ENCODE measurements at places on chromosomes 12 and 14.

DNA sequence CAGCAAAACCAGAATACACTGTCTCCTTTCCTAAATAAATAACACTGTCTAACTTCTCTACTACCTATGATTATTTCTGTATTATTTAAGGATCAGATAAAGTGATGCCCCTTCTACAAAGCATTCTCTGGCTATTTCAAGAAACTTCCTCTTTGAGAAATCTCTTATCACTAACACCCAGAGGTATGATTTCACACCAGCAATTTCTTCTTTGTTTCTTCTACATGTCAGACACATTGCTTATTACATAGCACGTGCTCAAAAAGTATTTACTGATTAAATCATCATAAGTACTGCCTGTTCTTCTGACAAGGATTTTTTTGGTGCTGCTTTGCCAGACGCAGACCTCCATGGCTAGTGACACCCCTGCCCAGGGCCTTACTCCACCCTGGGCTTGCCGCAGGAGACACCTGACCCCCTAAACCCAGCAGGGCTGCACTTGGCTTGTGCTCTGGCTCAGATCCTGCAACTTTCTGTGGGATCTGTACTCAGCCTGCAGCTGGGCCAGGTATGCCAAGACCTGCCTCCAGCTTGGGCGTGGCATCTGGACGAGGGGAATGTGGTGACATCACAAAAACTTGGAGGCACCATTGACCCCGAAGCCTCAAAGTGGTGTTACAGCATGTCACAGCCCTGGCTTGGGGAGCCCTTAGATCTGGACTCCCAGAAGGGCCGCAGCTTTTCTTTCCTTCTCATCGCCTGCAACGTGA is 15.4 kb upstream of the HIGD1C start:
- DNase-seq = no peak

DNA sequence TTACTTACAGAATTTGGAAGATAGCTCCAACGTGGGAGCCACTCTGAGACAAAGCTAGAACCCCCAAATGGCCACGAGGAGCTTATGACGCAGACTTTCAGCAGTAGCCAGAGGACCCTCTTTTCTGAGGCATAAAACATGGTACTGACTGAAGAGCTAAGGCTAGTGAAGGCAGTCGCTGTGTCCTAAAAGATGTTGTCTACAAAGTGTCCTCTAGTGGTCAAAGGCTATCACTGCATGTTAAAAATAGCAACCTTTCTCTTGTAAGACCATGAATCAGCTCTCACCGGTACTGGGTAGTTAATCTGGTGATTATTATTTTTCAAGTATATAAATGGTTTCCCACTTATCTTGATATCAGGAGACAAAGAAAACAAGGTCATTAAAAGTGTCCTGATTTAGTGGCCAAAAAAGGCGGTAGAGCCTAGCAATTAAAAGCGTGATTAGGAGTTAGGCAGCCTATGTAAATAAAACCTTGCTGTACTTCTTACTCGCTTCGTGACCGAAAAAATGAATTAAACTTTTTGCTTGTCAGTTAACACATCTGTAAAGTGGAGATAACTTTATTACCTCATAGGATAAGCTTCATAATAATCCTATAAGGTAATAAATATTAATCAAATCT is 47.0 kb upstream of the LGR5 start:
- DNase-seq = peak; percentile 5

DNA sequence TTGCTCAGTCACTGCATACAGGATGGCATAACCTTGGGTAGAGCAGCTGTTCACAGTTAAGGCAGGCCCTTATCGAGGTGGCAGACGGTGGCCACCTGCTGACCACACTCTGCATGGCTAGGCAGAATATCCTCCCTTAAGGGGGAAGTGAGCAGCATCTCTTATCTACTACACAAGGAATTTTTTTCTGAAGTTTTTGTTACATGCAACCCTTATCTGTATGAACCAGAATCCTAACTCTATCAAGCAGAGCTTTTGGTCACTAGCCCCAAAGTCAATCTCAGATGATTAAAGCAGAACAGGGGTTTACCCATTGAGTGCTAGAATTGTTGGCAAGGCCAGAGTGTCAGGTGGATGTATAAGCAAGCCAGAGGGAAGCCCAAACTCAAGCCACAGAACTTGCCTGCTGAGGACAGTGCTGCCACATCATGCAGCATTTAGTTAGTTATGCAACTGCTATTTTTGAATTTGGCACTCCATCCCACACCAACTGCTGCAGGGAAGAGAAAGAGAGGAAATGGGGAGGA is 192.8 kb downstream of the TBX5 start:
- peak; percentile 39 for DNase-seq

- DNase-seq = no peak
Measured at GRCh38 chr14:104331871-104332605, 193.7 kb downstream of the KIF26A start.

DNA sequence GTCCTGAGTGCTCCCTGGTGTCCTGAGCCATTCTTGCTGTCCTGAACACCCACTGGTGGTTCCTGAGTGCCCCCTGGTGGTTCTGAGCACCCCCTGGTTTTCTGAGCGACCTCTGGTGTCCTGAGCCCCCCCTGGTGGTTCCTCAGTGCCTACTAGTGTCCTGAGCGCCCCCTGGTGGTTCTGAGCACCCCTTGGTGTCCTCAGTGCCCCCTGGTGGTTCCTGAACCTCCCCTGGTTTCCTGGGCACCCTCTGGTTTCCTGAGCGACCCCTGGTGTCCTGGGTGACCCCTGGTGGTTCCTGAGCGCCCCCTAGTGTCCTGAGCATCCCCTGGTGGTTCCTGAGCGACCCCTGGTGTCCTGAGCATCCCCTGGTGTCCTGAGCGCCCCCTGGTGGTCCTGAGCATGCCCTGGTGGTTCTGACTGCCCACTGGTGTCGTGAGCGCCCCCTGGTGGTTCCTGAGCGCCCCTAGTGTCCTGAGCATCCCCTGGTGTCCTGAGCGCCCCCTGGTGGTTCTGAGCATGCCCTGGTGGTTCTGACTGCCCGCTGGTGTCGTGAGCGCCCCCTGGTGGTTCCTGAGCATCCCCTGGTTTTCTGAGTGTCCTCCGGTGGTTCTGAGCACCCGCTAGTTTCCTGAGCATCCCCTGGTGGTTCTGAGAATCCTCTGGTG is 473.1 kb downstream of the TMEM121 start:
- peak; percentile 55 for DNase-seq

- DNase-seq = no peak
Measured at GRCh38 chr12:19277711-19278110, 148.2 kb downstream of the PLEKHA5 start.

- no peak for DNase-seq
Measured at GRCh38 chr12:19030603-19031002, 98.9 kb upstream of the PLEKHA5 start.

- DNase-seq = no peak
Measured at GRCh38 chr12:132070298-132070697, 73.8 kb downstream of the DDX51 start.

DNA sequence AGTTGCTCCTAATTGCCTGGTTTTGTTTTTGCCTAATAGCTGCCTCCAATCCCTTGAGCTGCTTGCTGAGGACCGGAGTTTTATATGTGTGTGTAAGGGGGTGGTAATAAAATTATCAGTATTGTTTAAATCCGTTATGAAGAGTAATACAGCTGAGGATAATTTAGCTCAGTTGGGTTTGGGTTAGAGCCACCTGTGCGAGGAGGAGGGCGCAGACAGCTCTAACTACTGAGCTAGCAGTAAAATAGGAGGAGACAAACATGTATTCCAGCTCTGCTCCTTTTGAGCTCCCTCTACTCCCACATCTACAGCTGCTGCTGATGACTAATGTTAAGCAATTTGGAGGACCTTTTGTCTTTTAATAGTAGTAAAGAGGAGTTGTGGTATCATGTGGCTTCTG is 61.5 kb downstream of the SPATS2 start:
- DNase-seq = no peak

GRCh38 chr14:69038455-69039287 is 59.6 kb upstream of the ACTN1 start:
- DNase-seq = peak; percentile 42

DNA sequence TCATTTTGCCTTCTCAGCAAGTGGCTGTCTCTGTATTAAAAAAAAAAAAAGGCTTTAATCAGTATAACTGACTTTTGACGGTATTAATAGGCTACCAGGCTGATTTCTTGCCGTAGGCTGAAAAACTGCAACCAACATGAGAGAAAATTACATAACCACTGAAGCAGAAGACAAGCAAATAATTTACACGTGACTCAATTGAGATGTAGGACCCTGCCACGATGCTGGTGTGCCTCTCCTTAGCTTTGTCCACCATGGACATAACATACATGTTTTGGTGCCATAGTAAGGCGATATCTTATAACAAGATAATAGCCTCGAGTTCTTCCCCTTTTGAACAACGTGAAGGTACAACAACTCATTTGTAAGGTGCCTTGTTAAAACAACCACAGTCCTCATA is 88.7 kb upstream of the GRIP1 start:
- DNase-seq = no peak

DNA sequence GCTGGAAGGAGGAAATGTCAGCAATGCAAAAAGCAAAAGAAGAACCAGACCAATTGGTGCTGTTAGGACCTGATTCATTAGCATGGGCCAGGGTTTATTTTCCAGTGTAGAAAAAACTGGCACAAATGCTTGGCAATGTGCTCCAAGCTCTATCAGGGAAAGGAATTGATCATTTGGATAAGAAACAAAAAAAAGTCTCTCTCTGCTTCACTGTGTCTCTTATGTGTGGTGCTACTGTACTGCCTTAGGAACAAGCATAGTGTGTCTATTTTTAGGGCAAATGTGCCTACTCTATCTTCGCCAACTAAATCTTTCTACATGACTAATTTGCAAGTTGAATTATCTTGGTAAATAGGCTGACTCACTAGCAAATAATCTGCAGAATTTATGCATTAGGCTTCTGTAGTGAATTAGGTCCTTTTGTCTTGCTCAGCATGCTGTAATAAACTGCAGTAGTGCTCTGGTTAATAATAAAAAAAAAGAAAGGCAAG is 236.7 kb downstream of the MDGA2 start:
- no peak for DNase-seq

GRCh38 chr14:69300601-69301221 is 40.8 kb downstream of the GALNT16 start:
- DNase-seq = no peak

DNA sequence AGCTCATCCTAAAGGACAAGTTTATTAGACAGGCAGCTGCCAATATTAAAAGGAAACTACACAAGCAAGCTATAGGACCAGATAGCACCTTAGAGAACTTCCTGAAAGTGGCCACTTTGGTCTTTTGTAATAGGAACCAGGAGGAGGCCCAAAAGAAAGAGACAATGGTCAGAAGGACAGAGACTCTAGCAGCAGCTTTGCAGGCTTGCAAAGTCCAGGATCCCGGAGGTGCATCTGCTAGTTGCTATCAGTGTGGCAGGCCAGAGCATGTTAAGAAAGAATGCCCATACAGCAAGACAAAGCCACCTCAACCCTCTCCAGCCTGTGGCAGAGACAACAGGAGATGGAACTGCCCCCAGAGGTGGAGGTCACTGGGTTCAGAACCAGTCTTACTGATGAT is 23.4 kb downstream of the APOBEC1 start:
- no peak for DNase-seq

GRCh38 chr14:104894331-104895206 is 29.5 kb downstream of the CEP170B start:
- peak; percentile 19 for DNase-seq

DNA sequence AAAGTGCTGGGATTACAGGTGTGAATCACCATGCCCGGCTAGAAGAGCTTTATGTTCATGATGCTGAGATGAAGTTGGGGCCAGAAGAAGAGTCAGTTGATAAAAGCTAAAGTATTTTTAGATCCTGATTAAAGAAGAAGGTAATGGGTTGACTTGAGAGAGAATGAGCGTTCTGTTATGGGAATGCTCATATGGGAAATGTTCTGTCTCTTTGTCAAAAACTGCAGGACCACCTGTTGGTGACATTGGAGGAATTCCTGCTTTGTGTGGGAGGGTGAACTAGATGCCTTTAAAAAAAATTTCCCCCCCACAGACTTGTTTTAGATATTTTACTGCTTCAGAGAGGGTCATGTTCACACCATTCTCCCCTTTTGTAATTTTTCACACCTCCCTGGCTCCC is 6.7 kb downstream of the WDR20 start:
- no peak for DNase-seq

GRCh38 chr12:43306066-43306465 is 245.9 kb downstream of the ADAMTS20 start:
- DNase-seq = no peak

DNA sequence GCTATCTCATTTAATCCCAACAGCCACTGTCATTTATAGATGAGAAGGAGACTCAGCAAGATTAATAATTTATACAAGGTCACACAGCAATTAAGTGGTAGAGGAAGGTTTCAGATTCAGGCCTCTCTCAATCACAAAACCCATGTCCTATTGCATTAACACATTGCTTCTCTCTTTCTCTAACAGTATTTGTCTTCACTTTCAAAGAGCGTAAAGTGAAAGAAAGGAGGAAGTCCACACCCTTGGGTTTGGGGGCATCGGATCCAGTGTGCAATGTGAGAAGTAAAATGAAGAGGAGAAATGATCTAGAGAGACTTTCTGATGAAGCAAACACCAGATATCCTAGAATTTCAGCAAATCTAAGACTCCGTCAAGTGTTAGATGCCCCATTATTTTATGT is 7.0 kb upstream of the VRK1 start:
- no peak for DNase-seq

DNA sequence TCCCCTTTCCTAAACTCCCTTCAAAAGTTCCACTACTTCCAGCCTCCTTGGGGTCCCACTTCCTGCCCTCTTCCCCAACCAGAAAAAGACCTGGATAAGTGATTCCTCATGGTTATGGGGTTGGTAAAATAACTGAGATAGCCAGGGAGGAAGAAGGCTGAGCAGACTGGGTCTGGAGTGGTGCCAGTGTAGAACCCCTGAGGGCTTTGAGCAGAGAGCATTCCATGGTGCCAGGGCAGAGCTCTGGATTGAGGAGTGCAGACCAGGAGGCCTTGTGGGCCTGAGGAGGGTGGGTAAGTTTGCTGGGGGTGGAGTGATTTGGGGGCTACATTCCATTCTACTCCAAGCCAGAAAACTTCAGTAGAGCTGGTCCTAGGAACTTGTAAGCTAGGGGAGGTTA is 9.5 kb upstream of the CISTR start:
- no peak for DNase-seq

- DNase-seq = no peak
Measured at GRCh38 chr14:57486767-57487379, 6.8 kb downstream of the CCDC198 start.

GRCh38 chr12:132170094-132170636 is 25.9 kb downstream of the NOC4L start:
- DNase-seq = no peak
